ENCODE measurements at places on chromosomes 1 and 21.
A peak's percentile ranks its signal among the peaks of the same experiment; 100 is the strongest.

GRCh38 chr1:72281637-72282270, 585 bp downstream of the NEGR1 start:
- peak; percentile 20 for DNase-seq

DNA sequence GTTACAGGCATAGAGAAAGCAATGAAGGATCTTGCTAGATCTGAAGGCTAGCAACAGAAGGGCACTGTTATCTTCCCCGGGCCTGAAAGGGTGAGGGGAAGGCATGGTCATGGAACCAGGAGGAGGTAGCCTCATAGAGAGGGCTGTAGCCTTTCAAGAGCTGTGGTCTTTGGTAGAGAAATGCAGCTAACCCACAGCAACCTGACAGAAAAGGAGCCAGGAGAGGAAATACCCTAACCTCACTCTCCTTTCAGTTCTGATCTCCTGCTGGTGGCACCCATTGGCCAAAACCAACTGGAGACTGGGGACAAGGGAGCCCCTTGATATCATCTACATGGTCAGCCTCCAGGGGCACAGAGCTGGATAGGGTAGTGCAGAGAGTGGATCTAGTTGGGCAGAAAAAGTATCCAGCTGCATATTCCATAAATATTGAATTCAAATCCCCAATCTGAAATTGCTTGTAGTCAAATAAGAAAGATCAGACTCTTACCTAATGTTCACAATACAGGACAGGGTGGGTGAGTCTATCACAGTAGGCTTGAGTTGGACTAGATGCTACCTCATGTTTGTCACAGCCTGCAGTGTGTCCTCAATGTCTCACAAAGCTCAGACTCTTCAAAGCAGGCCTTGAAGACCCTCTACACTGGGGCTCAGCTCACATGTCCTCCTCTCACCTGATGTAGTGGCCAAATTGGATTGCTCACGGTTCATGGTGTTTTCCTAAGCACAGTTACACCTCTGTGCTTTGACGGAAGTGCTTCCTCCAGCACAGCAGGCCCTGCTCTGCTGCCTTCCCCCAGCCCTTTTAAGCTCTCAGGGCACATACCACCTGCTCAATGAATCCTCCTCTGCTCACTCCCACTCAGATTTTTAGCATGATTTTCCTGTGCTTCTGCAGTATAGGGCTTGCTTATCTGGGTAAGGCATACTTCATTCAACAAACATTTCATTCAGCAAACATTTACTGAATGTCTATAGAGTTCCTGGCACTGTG, 74.1 kb upstream of the JUN start:
- DNase-seq: no peak

DNA sequence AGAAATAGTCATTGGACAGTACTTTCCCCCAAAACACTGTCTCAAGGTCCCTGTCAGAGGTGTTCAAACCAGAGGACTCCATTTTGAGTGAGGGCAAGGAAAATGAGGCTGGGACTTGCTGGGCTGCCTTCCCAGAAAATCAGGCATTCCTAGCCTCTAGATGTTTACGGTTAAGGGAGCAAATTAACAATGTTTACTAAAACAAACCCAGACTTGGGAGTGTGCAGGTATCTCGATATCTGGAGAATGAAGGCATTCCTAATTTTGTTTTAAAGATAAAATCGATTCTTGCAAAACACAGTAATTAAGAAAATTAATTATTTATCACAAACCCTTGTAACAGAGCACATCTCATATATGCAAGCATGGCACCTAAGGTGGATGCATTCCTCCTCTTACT, 48.9 kb upstream of the CITED4 start:
- DNase-seq: no peak

- peak; percentile 80 for DNase-seq
Measured at GRCh38 chr1:36099681-36100341, 11.1 kb downstream of the ADPRS start.

- no peak for DNase-seq
Measured at GRCh38 chr1:58999676-59000075, 215.8 kb upstream of the JUN start.

GRCh38 chr1:219699870-219700269, 87.0 kb upstream of the ZC3H11B start:
- no peak for DNase-seq

DNA sequence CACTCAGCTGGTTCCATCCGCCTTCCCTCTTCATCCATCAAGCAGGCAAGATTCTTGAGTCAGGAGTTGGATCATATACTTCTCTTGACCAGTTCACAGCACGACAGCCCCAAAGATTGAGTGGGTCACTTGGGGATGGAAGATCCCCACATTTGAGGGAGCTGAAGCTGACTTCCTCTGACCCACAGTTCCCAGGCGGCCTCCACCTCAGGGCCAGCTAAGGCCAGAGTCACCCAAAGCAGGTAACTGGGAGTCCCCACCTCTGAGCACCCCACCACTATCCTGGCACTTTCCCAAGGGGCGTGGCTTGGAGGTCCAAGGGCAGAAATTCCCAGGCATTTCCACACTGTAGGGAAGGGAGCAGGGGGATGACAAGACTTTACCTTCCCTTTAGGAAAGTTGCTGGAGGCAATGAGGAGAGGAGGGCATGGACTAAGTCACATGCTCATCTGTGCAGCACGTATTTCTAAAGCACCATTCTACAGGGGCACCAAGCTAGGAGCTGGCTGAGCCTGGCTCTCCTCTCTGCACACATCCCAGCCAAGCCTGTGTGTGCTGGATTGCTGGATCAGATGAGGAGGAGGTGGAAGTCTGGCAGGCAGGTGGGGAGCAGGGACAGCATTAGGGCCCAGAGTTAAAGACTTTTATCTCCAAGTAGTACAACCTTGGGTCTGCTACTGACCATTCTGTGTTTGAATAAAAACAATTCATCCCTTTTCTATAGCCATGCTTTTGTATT, 1.3 kb upstream of the RD3 start:
- no peak for DNase-seq

Measured in dorsolateral prefrontal cortex (tissue), 122 donors.